ENCODE measurements at places on chromosomes 12 and 14. TPM values are rescaled to one million over a fixed set of nuclear protein-coding genes. Genes with fewer than 3 reads are reported as not detected.

Gene GALNT8
- 79.6 TPM for polyA plus RNA-seq

Gene FAM90A1
- polyA plus RNA-seq: not detected

Gene BDKRB2
- polyA plus RNA-seq: not detected

Gene IL23A
- polyA plus RNA-seq: not detected

Gene TRIM9
- 219 TPM for polyA plus RNA-seq

Gene KLRD1
- polyA plus RNA-seq: 0.09 TPM

Gene GPRC5D
- polyA plus RNA-seq: not detected

Gene CLEC7A
- not detected for polyA plus RNA-seq

Gene OTOGL
- 0.07 TPM for polyA plus RNA-seq

Gene BCL2L14
- 0.30 TPM for polyA plus RNA-seq

Gene NFE2
- not detected for polyA plus RNA-seq

Gene GCH1
- not detected for polyA plus RNA-seq

Gene RNASE11
- polyA plus RNA-seq: not detected

Gene MGP
- 7.6 TPM for polyA plus RNA-seq

Gene KCNA5
- 1.7 TPM for polyA plus RNA-seq

Gene GPR65
- not detected for polyA plus RNA-seq

Gene SUDS3
- 5.6 TPM for polyA plus RNA-seq

Gene DPPA3
- not detected for polyA plus RNA-seq

Gene SNAPC1
- polyA plus RNA-seq: 9.3 TPM

Gene PPP4R4
- polyA plus RNA-seq: 101 TPM

Gene LRCOL1
- polyA plus RNA-seq: not detected

Gene SLCO1A2
- 0.42 TPM for polyA plus RNA-seq

Data from Purkinje cell (primary cell).